ENCODE measurements at places on chromosomes 1 and 21. TPM values are rescaled to one million over a fixed set of nuclear protein-coding genes. Genes with fewer than 3 reads are reported as not detected.

The KRTAP19-5 gene
- not detected for total RNA-seq

GRCh38 chr1:236795757-236796667, 920 bp downstream of the MTR start:
- peak; percentile 5 for DNase-seq

DNA sequence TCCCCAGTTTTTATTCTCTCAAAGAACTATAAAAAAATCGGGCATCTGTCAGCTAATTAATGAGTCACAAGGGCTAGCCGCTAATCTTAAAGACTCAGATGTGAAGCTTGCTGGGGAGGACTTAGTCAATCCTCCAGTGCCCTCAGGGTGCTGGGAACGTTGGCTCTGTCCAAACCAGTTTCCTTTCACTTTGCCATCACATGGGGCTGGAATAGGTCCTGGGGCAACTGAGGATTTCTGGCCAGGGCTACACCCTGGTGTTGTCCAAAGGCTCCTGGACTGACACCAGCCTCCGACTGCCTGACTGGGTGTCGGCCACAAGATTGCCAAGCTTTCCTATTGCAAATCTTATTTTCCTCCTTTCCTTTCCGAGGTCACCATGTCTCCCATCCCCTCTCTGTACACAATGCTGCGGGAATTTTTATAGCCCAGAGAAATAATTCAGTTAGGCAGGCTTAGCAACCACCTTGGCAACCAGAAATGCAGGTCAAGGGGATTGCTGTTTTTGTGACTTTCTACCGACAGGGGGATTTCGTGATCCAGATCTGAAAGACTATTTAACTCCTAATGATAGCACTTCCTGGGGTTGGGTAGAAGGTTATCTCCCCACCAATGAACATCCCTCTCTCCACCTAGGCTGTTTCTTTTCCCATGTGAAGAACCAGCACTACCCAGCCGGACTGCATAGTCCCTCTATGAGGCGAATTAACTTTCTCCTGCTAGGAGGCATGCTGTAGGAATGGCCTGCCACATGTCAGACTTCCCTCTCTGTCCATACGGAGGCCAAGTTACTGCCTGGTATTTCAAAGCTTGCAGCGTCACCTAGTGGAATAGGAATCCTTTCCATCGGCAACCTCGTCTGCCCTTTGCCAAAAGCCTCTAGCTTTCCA, 29.9 kb upstream of the CTBS start:
- DNase-seq: peak; percentile 89

The GALE gene
- 34.6 TPM for total RNA-seq

The SAMD11 gene
- 0.14 TPM for total RNA-seq

The LMOD1 gene
- 0.82 TPM for total RNA-seq

DNA sequence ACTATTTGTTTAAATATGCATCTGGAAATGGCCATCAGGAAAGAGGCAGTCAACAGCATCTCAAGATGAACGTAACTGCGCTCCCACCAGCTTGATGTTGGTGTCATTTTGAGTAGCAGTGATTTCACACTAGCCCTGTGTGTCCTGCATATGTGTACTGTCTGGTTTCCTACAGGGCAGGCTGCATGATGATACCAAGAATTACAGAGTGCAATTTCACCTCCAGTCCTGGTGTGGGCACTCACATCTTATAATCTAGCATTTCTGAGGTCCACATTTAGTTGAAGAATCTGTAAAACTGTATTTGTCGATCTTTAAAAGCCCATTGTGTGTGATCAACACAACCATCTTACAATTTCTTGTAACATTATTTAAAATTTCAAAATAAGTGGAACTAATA, 336.4 kb downstream of the PAPPA2 start:
- DNase-seq: no peak

- no peak for DNase-seq
These were observed 66.0 kb downstream of the COL18A1 start for GRCh38 chr21:45470773-45471524.

DNA sequence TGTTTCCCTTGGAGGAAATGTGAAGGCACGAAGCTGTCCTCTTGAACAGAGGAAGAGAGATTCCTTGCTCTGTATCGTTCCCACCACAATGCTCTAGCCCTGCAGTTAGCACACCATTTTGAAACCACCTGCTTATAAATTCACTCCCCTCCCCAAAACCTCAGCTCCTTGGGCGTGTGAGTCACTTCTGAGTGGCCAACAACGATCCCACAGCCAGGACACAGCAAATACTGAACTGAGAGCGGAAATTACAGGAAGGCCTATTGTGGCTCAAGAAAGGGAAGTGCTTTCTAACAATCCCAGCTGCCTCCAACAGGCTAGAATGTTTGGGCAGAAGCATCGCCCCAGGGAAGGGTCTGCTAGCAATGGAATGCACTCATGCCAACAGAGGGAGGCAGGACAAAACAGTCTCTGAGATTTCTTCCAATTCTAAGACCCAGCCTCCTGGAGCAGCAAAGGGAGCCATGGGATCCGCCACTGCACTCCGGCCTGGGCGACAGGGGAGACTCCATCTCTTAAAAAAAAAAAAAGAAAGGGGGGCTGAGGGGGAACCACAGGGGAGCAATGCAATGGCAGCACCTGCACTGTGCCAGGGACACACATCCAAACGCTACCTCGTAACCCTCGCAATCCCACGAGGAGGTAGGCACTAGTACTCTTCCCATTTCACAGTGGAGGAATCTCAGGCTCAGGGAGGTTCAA, 1.9 kb downstream of the TMEM53 start:
- DNase-seq: peak; percentile 42

The OR14I1 gene
- not detected for total RNA-seq

DNA sequence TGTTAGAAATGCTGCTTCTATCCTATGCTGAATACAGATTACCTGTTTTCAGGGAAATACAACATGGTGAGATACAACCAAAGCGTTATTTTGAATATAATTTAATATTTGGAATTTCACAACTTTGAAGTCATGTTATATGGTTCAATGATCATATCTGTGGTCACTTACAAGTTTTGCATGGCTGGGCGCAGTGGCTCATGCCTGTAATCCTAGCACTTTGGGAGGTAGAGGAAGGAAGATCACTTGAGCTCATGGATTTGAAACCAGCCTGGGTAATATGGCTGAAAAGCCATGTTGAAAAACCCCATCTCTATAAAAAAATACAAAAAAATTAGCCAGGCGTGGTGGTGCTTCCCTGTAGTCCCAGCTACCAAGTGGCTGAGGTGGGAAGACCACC, 57.9 kb downstream of the DOP1B start:
- DNase-seq: no peak

DNA sequence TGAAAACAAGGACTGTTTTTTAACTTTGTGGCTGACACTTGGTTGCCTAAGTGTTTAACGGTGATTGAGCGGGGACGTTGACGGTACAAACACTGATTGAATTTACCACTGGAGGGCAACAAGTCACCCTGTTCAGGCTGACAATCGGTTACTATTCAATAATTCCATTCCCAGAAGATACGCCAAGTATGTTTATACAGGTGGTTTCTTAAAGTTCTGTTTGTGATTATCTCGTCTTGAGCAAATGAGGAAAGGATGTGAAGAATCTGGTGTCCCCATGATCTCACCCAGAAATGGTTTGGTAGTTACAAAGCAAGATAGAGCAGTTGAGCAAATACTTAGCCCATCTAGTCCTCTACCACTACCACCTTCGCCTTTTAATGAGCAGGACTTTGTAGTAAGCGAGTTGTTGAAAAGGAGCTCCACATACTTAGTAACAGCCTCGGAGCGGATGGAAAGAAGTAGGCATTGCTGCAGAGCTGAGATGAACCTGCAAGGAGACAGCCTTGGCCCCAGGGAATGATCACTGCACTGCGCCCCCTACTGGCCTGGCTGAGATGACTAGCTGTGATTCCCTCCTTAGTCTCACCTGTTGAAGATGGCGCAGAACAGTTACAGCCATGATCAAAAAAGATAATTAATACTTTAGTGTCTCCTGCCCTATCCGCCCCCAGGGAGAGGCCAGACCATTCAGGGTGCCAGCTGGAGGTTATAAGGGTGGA, 36.3 kb downstream of the IFNAR1 start:
- peak; percentile 90 for DNase-seq

The NBPF6 gene
- total RNA-seq: not detected

The TMEM52 gene
- 13.4 TPM for total RNA-seq

- DNase-seq: no peak
These were observed 58.3 kb downstream of the UBE2T start for GRCh38 chr1:202283379-202283844.

The BRWD1 gene
- 81.9 TPM for total RNA-seq

DNA sequence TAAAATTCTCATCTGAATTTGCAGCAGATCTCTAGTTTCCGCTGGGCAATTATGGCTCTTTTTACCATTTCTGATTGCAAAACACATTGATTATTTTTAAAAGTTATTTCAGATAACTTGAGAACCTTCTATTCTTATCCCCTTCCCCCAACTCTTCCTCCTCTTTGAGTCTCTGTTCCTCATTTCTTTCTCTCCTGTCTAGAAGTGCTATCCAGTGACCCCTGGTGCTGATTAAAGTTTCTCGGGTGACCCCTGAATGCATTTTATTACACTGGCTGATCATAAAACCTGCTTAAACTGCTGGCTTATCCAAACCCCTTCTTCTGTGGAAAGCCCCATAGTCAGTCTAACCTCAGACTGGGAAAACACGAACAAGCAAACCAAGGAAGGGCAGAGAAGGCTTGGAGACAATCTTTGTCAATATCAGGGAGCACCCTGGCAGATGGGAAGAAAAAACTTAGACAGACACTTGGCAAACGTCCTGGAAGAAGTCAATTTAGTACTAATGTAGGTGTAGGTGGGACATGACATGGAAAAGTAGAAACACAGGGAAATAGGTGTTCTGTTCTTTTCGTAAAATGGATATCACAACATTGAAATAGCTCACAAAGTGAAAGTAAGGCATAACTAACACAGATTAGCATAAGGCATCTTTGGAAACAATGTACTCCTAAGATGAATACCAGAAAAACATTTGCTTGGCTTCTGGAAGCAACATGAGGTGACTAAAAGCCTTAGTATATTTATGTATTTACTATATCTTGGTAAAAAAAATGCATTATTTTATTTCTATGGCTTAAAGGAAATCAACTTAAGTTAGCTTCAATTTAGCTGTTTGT, 61.4 kb downstream of the GORAB start:
- peak; percentile 20 for DNase-seq

- DNase-seq: no peak
These were observed 10.8 kb upstream of the LAMC1 start for GRCh38 chr1:183012301-183012994.

The MROH9 gene
- not detected for total RNA-seq

The ODR4 gene
- total RNA-seq: 17.3 TPM

The WDR64 gene
- not detected for total RNA-seq

DNA sequence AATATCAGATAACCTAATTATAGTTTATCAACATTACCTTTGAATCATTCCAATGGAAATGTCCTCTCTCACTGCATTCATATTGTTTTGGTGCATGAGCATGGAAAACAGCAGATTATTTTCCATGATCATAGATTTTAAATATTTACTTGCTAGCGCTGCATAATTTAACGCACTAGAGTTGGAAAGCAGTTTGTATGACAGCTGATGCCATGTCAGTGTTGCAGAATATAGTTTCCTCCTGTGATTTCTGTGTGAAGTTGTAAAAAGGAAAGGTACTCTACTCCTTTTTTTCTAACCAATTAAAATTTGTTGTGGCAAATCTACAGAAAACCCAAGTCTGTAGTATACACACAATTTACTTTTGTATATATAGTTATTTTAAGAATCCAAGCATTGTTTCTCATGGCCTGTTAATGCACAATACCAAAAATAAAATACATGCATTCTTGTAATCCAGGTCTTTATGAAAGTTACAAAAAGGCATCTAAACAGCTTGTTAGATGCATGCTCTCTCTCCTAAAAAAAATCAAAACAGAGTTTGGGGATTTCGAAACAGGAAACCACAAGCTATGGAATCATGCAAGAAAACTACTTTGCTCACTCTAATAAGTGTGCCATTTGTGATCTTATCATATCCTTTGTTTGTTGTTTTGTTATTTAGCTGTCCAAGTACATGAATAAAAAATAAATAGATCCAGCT, 1.9 kb upstream of the ATG4C start:
- no peak for DNase-seq

- DNase-seq: peak; percentile 79
These were observed 108.9 kb downstream of the CAPN8 start for GRCh38 chr1:223556414-223557129.

The PDZK1IP1 gene
- total RNA-seq: not detected

GRCh38 chr1:173666646-173667045, 3.0 kb downstream of the ANKRD45 start:
- no peak for DNase-seq

Data from GM23338 (cell line).